ENCODE measurements at places on chromosomes 7 and 10.

- DNase-seq, result no peak
Observed at GRCh38 chr7:16014031-16014430, 327.5 kb upstream of the MEOX2 start.

DNA sequence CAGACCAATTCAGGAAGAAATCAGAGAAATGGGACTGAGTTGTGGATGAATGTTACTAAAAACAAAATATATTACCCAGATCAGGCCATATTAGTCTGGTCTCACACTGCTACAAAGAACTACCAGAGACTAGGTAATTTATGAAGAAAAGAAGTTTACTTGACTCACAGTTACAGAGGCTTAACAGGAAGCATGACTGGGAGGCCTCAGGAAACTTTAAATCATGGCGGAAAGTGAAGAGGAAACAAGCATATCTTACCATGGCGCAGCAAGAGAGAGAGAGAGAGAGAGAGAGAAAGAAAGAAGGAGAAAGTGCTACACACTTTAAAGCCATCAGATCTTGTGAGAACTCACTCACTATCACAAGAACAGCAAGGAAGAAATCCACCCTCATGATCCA lies 636.8 kb upstream of the GRM3 start:
- no peak for DNase-seq

DNA sequence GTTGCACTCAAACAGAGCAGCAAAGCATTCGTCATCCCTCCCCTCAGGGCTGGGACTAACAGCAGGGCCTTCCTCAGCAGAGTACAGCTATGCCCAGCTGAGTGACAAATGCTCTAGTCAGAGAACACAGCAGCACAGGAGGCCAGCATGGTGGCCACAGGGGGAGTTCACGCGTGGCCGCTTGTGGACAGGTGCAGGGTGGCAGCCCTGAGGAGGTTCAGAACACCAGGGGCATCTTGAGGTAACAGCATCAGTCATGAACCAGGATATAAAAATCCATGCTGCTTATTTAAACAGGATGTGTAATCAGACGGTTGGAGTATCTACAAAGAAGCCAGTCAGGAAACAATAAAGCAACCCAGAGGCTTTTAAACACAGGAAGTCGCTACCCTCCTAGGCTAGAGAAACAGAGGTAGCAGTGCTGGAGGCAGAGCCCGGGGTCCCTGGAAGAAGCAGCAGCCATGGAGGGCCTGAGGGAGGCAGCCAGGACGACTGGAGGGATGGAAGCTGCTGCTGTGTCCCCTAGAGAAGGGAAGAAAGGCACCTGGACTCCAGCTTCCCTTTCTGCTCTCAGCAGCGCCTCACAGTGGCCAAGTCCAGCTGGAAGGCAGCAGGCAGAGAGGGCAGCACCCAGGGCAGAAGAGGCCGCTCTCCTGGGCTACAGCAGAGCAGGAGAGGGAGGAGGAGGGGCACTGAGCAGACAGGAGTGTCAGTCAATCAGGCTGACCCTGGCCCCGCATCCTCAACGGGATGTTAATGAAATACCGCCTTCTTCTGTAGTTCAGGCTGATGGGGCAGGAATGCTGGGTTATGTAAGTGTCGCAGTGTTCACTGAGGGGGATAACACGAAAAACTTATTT lies 70.8 kb upstream of the UCN3 start:
- DNase-seq, result no peak

DNA sequence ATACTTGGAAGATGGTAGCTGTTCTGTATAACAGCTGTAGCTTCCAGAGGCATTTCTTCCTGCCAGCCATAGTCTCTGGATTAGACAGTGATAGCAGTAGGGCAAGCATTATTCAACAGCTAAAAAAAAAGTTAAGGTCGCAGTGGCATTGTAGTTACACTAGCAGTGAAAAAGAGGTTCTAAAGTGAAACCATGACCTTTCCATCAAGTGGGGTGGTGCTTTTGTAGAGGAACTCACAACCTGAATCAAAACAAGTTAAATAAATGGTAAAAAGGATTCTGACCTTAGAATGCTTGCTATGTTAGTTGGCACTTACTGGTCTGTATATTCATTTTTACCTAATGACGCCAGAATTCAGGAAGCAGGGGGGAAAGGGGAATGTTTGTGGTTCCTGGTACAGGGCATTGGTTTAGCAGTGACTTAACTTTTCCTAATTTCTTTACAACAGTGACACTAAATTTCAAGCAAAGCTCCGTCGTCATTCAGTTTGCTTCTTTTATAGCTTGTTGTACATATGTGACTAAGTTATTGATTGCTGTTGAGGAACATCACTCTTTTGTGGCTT lies 55.0 kb downstream of the GBF1 start:
- no peak for DNase-seq

GRCh38 chr7:8161364-8161828 lies 100.6 kb downstream of the ICA1 start:
- DNase-seq, result no peak

DNA sequence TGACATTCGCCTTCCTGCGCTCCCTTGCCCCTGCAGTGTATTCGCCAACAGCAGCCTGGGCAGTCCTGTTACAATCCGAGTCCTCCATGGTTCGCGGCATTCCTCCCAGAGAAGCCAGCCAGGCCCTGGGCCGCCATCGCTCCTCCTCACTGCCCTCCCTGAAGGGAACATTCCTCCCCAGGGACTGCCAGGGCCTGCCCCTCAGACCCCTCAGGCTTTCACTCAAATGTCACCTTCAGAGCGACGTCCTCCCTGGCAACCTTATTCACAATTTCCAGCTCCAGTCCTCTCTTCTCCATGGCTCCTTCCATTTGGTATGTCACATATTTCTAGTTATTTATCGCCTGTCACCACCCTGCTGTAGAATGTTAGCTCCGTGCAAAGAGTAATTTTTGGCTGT lies 17.4 kb downstream of the ADAMTS14 start:
- no peak for DNase-seq

DNA sequence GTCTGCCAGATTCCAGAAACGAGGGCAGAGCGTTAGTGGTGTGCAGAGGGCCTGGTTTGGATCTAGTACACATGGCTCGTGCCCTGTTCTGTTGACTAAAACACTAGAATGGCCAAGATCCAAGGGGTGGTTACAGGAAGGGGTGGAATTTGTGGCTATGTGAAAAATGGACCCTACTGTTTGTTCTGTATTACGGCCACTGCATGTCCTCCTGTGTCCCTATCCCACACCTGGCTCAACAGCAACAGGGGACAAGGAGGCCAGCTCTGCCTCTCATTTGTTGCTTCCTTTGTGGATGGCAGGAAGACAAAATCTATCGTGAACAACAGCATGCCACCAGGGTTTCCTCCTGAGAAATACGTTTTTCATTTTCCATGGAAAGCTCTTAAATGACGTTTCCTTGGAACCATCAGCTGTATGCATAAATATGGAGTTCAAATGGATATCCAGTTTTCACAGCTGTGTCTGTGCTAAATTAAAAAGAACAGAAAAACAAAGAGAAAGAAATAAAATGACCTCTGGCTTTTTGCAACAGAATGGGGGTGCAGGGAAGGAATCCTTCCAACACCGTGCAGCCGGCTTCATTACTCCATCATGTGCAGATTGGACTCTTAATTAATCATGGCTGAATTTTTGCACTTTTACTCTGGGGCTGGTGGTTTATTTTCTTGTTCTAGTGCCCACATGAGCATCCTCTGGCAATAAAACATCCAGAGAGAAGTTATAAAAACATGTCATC lies 318.9 kb downstream of the CXCL12 start:
- no peak for DNase-seq

DNA sequence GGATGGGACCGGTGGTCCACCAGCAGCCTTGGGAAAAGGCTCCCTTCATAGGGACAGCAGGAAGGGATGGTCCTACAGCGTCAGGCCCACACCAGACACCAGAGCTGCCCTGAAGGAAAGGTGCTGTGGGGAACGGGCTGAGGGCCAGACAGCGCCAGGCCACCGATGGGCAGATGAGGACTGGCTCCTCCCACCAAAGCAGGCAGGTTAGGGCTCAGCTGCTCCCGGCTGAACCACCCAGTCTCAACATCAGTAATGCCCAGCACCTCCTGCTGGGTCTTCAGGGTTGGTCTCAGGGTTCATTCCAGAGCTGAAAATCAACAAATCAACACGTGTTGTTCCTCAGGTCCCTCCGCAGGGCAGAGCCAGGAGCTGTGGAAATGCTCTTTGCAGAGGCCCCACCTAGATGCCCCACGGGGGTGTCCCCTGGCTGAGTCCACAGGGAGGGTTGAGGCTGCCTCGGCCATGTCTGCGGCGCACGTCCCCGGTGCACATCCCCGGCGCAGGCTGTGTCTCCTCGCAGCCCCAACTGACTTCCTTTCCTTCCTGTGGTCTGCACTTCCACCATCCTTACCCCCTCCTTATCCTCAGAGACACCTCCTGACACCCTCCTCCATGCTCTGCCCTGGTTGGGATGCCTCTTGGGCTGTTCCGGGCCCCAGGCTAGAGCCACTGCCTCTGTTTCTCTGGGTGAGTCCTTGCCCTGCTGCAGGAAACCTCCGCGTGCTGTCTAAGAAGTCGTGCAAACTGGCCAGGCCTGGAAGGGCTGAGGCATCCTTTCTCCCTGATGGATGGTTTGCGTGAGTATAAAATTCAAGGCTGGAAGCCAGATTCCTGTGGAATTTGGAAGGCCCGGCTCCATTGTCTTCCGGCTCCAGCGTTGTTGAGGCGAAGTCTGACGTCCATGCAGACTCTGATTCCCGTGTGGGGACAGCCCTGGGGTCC lies 32.8 kb upstream of the CFAP46 start:
- DNase-seq, result no peak

DNA sequence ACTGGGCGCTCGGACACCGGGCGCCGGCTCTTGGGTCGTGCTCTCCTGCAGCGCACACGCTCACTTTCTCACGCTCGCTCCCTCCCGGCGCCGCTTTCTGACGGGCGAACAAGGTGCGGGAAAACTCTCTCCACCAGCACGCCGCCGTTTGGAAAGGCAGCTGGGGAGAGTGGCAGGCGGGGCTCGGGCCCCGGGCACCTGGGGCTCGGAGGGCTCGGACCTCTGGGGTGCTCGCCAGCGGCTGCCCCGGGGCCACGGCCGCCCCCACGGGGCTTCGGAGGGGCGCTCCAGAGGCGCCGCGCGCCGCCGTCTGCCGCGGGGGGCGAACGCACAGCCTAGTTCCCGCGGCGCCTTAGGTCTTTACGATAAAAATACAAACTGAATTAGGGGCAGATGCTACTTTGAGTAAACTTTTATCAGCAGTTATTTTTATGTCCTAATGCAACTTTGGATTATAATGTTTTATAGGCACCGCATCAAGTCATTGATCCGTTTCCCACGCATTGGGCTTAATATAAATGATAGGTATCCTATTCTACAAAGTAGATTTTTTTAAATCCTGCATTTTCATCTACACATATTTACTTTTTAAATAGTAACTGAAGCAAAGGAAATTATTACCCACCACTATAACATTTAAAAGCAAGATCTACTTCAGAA lies 535 bp upstream of the EPC1 start:
- no peak for DNase-seq

DNA sequence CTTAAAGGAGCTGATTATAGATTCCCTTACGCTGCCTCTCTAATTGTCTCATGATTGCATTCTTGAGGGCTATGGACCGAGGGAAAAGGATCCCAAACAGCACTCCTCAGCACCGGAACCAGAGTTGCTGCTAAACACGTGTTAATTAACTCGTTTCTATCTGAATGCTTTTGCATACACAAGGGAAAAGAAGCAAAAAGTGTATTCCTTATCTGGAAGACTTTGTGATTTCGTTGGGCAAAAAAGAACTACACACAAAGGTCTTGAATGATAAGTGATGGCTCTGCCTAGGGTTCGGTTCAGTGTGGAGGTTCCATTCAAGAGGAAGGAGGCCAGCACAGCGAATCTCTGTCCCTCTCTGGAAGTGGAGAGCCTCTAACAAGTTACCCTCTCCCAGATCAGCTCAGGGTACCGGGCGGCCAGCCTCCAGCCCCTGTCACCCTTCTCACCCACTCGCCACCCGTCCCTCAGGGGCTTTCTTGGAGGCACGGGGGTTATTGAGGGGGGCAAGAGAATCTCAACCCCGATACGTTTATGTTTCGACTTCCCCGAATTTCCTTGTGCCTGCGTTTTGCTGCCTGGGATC lies 515 bp upstream of the SLC4A2 start:
- DNase-seq, result no peak

DNA sequence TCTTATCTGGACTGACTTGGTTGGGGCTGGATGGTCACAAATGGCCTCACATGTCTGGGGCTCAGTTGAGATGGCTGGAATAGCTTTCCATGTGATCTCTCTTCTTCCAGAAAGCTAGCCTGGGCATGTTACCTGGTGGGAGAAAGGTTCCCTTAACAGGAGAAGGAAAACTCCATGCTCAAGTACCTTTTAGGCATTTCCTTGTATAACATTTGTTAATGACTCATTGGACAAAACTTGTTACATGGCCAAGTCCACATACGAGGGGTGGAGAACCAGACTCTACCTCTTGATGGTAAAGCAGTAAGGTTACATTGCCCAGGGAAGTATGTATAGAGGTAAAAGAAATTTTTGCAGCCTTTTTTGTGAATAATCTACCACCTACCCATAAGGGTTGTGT lies 826.4 kb downstream of the LRMDA start:
- no peak for DNase-seq

DNA sequence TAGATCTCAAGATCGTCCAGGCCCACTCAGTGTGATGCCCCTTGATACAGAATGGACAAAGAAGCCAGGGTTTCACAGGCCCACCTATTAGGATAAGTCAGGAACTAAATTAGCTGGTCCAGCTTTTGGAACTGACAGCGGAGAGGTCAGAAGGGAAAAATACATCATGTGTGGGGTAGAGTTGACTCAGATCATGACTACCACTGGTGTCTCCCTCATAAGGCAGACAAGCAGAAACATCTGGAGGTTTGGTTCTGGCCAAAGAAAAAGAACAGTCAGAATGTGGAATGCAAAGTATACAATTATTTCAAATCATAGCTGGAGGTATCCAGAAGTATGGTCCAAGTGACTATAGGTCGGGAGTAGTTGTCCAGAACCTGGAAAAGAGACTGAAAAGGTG lies 621.1 kb upstream of the CELF2 start:
- no peak for DNase-seq

- no peak for DNase-seq
Observed at GRCh38 chr7:100946766-100947365, 2.5 kb upstream of the MUC3A start.

- DNase-seq, result no peak
Observed at GRCh38 chr10:33095867-33096815, 138.1 kb upstream of the ITGB1 start.

- DNase-seq, result no peak
Observed at GRCh38 chr7:20193873-20194272, 23.3 kb downstream of the MACC1 start.

- no peak for DNase-seq
Observed at GRCh38 chr7:25444991-25445390, 216.7 kb upstream of the NPVF start.

DNA sequence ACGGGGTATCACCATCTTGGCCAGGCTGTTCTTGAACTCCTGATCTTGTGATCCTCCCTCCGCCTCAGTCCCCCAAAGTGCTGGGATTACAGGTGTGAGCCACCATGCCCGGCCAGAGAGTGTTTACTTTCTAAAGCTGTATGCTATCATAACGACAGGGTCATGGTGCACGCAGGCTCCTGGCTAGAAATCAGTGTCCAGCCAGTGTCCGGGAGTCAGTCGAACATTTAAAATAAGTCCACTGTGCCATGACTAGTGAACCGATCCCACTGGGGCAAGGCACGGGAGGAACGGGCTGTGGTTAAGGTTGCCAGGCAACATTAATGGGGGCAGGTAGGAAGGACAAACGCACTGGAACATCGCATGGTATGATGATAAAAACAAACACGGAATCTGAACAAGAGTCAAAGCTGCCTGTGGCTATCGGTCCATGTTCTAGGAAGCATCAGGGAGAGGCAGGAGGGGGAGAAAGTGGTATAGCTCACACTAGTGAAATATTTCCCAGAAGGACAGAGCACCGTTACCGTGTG lies 89.0 kb upstream of the SEPHS1 start:
- DNase-seq, result no peak

All from stimulated activated CD8-positive, alpha-beta memory T cell treated with anti-CD3 and anti-CD28 coated beads, Interleukin-4, amount 100 ng/mL, for 1 hour (primary cell).